Activated CD8-positive, alpha-beta memory T cell treated with anti-CD3 and anti-CD28 coated beads for 4 hours (primary cell): ENCODE measurements at places on chromosomes 1 and 21.

- DNase-seq = no peak
These were observed 11.6 kb upstream of the CD247 start for GRCh38 chr1:167529829-167530474.

DNA sequence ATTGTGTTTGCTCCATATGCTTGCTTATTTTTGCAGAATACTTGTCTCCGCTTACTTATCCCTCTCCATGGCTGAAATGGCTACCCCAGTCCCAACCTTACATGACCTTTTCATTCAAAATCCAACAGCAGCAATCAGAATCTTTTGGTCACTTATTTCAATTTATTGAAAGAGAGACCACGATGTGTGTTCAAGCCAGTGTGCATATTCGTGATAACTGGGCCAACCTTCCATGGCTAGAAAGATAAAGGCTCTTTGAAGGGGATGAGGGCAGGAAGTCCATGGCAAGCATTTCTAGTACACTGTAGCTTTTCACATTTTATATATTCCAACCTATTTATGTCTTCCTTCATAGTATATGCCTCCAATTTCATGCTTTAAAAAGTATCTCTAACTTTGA lies 23.1 kb downstream of the HSD11B1 start:
- no peak for DNase-seq

DNA sequence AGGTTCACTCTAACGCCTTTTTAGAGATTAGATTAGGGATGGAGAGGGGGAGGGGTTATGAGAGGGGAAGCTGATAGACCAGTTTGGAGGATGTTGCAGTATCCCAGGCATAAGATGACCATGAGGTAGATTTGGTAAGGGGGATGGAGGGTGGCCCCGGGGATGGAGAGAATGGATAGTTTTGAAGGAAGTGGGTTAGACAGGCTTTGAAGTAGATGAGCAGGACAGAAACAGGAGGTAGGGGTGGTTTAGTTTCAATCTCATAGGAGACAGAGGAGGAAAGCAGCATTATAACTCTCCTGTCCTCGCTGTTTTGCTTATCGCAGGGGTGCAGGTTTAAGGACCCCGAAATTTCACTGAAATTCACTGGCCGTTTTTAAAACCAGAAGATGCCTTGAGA lies 11.8 kb downstream of the UBIAD1 start:
- no peak for DNase-seq

- no peak for DNase-seq
These were observed 20.7 kb downstream of the CASZ1 start for GRCh38 chr1:10775763-10776162.

- DNase-seq = no peak
These were observed 361.1 kb downstream of the TGFB2 start for GRCh38 chr1:218705911-218706893.

- no peak for DNase-seq
These were observed 364.7 kb downstream of the PTPRU start for GRCh38 chr1:29601021-29601420.

GRCh38 chr21:44657635-44658540 lies at the start of gene KRTAP12-3:
Gene KRTAP12-3 (plus strand): TSS chr21:44657932. CDS start chr21:44657980, 48 bp downstream.
- no peak for DNase-seq

- no peak for DNase-seq
These were observed 245.6 kb downstream of the FOXD2 start for GRCh38 chr1:47683401-47683800.

DNA sequence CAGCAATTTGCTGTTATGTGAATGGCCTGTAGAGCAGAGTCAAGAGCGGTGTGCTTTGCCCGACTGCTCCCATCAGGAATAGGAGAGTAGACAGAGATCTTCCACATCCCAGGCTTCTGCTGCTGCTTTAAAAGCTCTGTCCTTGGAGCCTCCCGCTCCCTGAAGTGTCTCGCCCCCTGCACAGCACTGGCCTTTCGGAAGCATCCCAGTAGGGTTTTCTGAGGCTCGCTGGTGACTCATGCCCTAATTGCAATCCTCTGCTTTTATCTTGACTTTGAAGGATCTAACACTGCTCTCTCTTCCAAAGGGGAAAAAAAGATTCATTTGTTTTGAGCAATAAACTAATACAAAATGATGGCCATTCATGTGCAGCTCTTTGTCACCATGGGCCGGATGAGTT lies 13.3 kb upstream of the CD101 start:
- no peak for DNase-seq

- DNase-seq = no peak
These were observed 4.9 kb downstream of the RPL11 start for GRCh38 chr1:23696335-23696989.

- DNase-seq = no peak
These were observed 504 bp downstream of the SCCPDH start for GRCh38 chr1:246724731-246725095.

- no peak for DNase-seq
These were observed 172.7 kb downstream of the PTPRU start for GRCh38 chr1:29408831-29409605.

DNA sequence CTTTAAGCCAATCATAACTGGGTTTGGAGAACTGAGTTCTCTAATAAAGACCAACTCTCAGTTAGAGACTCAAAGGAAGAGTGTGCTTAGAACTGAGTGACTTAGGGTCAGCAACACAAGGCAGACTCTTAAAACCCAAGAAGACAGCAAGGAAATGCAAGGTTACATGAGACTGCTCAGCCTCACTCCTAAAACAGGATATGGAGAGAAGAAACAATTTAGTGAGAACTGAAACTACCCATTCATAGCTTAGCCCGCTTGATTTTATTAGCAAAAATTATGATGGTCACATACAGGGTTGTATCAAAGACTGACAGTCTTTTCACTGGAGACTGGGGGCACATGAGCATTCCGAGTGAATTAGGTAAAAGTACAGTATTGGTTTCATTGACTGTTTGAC lies 78.9 kb upstream of the DMRTA2 start:
- no peak for DNase-seq

- no peak for DNase-seq
These were observed 154.2 kb downstream of the TENT5C start for GRCh38 chr1:117760069-117760468.

GRCh38 chr1:82947278-82947677 lies 1051.7 kb downstream of the TTLL7 start:
- no peak for DNase-seq

DNA sequence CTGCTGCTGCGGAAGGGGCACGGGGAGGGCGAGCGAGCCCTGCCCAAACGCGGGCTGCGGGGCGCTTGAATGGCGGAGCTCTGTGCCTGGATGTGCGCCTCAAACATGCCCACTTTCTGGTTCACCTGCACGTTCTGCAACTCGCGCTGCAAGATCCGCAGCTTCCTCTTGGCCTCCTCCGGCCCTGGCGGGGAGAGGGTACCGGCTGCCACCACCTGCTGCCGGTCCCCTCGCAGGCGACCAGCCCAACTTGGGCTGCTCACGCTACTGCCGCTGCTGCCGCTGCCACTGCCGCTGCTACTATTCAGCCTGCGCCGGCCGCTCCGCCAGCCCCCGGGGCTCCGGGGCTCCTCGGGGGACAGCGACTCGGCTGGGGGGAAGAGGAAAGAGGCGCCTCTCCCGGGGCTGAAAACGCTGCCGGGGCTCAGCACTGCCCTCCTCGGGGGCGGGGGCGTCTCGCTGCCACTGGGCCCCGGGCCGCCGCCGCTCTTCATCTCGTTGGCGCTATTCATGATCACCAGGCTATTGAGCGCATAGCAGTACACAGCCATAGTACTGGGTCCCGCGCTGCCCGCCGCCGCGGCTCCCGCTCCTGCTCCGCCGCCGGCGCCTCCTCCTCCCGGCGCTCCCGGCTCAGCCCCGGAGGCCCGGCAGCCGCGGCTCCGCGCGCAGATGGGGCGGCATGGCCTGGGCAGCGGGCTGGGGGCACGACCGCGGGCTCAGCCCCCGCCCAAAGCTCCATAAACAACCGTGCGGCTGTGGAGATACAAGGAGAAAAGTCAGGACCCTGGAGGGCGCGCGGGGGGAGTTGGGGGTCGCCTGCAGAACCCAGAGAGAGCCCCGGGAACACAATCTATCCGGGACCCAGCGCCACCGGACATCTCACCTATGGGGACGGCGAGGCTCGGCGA lies 1.9 kb downstream of the ITPKB start:
- no peak for DNase-seq

GRCh38 chr1:67647814-67648358 lies 37.1 kb upstream of the GADD45A start:
- DNase-seq = no peak

DNA sequence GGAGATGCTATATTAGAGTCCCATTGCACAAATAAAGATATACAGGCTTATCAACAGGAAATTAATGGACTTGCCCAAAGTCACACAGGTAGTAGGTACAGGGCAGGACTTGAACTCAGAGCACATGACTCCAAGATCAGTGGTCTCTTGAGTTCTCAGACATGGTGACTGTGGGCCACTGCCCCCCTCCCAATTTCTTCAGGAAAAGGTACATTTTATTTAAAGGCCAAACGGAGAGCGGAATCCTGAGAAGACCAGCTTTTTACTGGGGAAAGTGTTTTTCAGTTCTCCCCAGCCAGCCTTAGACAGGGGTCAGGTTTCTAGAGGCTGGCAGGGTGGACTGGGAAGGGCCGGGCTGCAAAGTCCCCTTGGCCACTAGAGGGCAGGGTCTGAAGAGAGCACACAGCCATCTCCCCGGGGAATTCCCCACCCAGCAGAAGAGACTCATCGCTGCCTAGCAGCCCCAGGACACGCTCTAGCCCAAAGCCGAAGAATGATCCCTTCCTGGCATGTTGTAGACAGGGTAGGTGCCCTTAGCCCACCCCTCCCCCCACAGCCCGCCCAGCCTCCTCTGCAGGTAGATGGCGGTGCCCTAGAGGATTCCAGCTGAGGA lies 29.7 kb downstream of the ACP6 start:
- peak; percentile 55 for DNase-seq
